ENCODE measurements at places on chromosomes 11 and 22. TPM values are rescaled to one million over a fixed set of nuclear protein-coding genes. Genes with fewer than 3 reads are reported as not detected.

- no peak for DNase-seq
- no peak overlapping the region for H3K4me3 ChIP-seq
- no peaks in the 10 kb centered on the region for H3K36me3 ChIP-seq
- H3K4me1 ChIP-seq, result peaks cover 15% of the 10 kb centered on the region
Measured at GRCh38 chr11:36372101-36372771, 76.1 kb downstream of the PRR5L start.

The MMP1 gene
- not detected for total RNA-seq

The C22orf39 gene
- total RNA-seq, result 26.9 TPM

The ELMOD1 gene
- not detected for total RNA-seq
